Smooth muscle cell of the brain vasculature (primary cell): ENCODE measurements at places on chromosomes 3 and 15.

- DNase-seq = no peak
Observed at GRCh38 chr3:4984511-4984864, 5.3 kb downstream of the BHLHE40 start.

DNA sequence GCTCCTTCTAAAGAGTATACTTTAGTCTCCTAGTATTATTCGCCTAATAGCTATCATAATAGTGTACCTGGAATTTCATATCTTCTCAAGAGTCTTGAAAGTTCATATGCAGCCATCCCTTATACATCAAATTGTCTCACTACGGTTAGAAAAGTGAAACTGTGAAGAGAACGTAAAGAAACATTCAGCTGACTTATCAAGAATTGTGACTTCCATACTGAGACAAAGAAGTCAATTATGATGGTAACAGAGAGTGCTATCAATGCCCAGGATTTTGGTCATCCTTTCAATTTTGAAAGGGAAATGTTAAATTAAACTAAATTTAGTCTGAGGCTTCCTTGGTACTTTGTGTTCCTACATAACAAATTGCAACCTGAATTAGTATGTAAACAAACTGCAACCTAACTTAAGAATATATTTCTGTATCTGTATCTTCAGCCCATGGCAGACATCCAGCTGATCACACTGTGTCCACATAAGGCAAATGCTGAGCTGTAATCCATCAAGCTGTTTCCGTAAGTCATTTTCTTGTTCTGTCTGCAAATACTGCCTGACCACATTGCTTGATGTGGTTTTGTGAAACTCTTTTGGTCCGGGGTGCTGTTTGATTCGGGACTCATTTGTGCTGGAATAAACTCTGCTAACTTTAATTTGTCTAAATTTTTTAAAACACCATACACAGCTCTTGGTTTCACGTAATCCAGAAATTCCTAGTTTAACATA is 469.6 kb downstream of the SI start:
- no peak for DNase-seq

DNA sequence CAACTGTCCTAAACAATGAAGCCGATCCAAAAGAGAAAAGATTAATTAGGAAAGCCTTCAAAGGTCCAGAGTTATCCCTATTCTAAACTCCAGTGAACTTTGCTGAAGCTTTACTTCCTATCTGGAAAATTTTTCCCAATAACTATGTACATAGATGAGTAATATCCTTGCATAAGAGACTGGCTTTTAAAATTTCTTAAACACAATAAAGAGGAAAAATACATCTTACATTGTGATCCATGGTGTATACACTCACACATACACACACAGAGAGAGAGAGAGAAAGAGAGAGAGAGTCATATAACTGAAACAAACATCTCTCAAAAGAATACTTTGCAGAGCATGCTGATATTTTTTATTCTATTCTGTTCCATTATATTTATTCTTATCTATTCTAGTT is 20.0 kb downstream of the SPTSSB start:
- DNase-seq = no peak

GRCh38 chr3:140913728-140914127 is 27.9 kb upstream of the SLC25A36 start:
- no peak for DNase-seq

DNA sequence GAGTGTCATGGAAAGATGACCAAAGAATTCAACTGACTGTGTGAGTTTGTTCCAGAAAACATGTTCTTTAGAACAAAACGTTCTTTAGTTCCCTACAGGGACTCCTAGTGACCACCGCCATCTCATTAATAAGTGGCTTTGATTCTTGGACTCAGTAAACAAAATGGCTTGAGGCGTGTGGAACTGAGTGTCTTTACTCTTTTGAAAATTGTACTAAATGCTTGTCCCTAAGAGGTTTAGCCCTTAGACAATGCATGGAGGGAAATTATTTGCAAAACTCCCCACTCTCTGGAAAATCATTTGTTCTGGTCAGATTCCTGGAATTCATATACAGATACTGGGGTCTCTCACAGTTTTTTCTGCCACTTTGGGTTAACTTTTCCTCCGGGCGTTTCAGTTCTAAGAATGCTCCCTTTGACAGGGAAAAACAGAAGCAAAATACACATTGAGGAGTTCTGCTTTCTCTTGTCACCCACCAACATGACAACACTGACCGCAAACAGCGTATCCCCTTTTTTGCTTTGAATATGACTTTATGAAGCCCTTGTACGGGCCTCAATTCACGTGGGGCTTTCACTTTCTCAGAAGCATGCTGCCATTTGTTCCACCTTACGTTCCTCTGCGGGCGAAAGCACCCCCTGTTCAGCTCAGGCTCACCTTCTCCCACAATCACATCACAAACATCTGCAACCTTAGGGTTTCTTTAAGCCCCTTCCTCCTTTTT is 15.3 kb upstream of the NRROS start:
- no peak for DNase-seq

- no peak for DNase-seq
Observed at GRCh38 chr15:99979371-99979770, 246.1 kb upstream of the LYSMD4 start.

DNA sequence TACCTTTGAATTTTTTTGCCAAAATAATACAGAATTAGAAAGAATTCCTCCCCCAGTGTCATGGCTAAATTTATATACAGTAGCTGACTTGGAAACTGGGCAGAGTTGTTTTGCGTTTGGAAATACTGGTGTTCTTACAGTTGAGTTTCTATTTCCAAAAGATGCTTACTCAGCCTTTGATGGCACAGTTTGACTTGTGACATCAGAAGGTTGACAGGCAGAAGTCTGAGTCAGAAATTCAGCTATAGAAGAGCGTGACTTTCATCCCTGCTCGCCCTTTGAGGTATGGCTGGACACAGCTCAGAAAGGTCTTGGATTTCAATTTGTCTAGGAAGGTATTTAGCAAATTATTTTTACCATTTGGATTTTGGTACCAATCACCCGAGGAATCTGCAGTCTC is 175.8 kb downstream of the VGLL4 start:
- DNase-seq = no peak

- no peak for DNase-seq
Observed at GRCh38 chr15:25682340-25682739, 180.8 kb downstream of the ATP10A start.

GRCh38 chr3:23889386-23889785 is 27.4 kb downstream of the NKIRAS1 start:
- DNase-seq = no peak

- no peak for DNase-seq
Observed at GRCh38 chr3:31246293-31247062, 286.2 kb upstream of the STT3B start.
